ENCODE measurements at places on chromosomes 3 and 15.

GRCh38 chr3:64645243-64645642 lies 42.6 kb downstream of the ADAMTS9 start:
- DNase-seq = no peak

DNA sequence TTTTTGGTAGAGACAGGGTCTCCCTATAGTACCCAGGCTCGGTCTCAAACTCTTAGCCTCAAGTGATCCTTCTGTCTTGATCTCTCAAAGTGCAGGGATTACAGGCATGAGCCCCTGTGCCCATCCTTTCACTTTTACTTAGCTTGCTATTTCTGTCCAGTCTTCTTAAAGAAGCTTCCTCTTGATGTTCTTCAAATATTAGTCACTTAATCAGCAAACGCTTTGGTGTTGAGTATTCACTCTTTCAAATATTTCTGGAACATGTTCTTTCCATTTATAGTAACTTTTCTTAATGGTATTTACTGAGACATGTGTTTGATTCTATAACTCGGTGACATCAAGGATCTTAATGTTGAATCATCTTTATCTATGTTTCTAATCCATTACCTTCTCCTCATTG lies 122.1 kb downstream of the CNTN6 start:
- DNase-seq = no peak

DNA sequence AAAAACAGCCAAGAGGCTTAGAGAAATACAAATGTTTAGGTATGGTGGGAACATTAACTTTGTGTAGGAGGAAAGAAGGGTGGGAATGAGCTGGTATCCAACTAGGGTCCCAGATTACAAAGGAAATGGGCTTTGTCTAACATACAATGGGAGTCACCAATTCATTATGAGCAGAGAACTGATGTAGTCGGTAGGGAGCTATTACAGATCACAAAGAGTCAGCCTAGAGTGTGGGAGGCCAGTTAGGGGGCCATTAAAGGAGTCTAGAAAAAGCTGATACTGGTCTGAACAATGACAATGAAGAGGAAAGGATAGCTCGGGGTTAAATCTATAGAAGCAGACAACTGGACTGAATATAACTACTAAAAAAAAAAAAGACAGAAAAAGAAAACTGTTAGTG lies 15.5 kb downstream of the ANO10 start:
- DNase-seq = no peak

DNA sequence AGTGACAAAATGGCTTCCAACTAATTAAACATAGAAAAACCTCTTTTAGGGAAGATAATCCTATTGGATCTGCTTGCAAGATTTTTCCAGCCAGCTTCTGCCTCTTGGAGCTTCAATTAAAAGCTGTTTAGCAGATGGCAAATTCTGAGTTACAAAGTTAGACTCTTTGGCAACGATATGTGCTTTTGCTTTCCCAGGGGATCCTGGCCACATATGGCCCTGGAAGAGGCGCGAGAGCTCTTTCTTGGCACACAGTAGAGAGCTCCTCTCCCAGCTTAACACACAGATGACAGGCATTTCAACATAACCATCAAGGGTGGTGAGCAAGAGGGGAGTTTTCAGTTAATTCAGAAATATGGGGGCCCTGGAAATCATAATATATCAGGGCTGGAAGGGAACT lies 41.6 kb upstream of the GALNT15 start:
- peak; percentile 37 for DNase-seq

DNA sequence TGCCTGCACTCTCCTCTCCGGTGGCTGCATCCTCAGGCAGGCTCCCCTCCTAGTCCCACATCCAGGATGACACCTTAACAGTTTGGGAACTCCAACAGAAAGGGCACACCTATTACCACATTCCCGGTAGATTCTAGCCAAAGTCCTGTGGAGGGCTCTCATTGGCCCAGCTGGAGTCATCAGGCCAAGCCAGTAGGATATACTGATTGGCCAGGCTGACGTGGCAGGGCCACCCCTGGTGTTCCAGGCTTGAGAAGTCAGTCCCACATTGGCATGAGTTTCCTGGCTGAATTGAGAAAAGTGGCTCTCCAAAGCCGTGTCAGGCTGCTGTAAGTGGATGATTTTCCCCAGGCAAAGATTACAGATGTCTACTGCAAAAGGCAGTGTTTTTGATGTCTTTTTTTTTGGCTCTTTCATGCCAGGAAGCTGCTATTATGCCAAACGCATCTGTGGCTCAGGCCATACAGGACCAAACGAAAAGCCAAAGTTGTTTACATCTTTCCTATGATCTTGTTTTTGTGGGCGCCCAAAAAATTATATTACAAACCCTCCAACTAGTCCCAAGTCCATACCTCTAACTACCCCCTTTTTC lies 6.6 kb upstream of the BLM start:
- DNase-seq = peak; percentile 42

DNA sequence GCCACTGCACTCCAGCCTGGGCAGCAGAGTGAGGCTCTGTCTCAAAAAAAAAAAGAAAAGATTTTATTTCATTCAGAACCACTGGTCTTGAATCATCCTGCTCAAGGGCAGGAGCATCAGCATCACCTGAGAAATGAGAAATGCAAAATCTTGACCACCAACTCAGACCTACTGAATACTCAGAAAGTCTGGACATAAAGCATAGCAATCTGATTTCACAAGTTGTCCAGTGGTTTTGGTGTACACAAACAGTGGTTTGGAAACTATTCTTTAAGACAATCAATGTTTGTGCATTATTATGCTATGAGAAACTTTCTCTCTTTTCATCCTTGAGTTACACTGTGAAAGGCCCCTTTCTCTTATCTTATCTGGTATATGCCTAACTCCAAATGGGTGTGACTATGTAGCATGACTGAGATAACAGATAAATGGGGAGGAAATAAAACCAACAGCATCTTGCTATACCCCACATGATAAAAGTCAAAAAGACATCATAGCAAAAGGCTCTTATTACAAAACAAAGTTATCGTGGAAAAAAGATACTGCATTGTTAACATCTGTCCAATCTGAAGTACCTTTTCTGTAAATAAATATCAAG lies 174.2 kb upstream of the STT3B start:
- DNase-seq = no peak

DNA sequence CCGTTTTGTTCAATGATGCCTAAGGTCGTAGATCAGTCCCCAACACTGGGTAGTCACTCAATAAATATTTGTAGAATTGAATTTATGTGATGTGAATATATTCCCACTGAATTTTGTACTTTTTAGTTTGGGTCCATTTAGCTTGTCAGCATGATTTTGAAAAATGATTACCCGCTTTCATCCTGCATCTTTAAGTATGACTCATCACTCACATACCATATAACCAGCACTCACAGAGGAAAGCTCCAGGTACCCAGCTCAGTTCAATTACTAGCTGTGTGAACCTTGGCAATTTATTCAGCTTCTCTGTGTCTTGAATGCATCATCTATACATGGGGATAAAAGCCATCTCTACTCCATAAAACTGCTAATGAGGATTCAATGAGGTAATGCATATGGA lies 2.2 kb upstream of the MLF1 start:
- DNase-seq = peak; percentile 18

GRCh38 chr3:19526071-19526470 lies 377.8 kb downstream of the KCNH8 start:
- DNase-seq = no peak

- no peak for DNase-seq
These were observed 138.8 kb downstream of the ZBBX start for GRCh38 chr3:167241048-167241845.

DNA sequence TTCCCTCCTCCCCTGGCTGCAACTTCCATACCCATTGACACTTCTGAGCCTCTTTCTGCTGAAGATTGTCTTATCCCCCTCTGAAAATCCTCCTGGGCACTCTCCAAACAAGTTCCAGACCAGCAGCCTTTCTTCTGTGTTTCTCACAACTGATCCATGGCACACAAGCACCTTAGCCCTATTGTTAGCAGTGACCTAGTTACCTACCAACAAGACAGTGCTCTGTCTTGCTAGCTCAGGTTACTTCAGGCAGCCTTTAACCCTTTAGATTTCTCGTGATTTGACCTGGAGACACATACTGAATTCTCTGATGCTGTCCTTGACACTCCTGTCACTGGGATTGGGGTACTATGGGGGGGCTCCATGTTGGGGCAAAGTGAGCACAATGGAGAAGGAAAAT lies 82.1 kb downstream of the GTF2E1 start:
- no peak for DNase-seq

GRCh38 chr3:156332304-156332703 lies 211.9 kb downstream of the KCNAB1 start:
- DNase-seq = no peak

DNA sequence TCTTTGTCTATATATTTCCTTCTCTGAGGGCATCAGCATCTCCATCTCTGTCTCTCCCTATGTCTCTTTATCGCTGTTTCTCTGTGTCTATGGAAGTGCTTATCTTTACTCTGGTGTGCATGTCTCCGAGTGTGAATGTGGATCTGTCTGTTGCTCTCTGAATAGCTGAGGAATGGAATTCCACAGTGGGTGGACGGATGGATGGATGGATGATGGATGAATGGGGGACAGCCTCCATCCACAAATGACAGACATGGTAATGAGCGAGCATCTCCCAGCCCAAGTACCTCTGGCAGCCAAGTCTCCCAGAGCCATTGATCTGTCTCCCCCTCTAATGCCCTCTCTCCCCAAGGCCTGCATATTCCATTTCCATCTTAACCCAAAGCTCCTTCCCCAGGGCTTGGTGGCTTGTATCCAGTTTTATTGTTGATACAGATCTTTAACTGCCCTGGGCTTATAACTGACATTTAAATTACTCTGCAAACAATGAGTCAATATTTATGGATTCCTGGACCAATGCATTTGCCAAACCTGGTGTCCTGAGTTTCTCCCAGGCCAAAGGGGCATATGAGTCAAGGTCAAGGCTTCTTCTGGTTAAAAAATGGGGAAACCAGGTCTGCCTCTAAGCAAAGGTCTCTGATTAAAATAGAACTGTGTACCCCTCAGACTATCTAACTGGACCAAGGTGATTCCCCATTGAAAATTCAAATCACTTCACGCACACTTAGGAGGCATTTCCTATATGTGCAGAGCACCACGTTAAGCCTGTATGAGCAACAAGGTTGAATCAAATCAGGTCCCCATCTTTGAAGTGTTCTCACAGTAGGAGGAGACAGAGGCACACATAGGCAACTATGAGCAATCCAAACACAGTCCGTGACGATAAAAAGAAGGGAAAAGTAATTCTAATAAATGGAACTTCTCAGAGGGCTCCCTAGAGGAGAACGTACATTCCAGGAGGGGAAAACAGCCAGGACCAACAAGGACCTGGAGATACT lies 109.9 kb downstream of the TLE3 start:
- no peak for DNase-seq

- DNase-seq = no peak
These were observed 279.9 kb downstream of the EBLN2 start for GRCh38 chr3:73341272-73341935.

- no peak for DNase-seq
These were observed 443.8 kb upstream of the TGFBR2 start for GRCh38 chr3:30162579-30162978.

DNA sequence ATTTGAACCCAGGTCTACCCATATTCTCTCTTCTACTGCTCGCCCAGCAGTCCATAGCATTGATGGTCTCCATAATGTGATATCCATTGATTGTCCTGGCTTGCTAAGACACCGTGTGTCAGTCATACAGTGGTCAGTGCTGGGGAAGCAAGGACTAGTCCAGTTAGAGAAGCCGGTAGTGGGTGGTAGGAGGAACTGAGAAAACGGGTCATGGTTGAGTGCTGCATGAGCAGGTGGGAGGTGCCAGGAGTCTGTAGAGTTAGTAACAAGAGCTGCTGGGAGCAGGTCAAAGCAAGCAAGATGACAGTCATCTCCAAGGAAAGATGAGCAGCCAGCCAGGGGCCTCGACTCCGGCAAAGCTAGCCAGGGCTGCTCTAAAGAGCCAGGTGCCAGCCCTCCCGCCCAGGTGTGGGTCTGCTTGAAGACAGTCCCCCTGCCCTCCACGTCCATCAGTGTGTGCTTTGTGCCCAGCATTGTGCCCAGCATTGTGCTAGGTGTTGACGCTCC lies 29.5 kb upstream of the USP3 start:
- DNase-seq = no peak

- DNase-seq = peak; percentile 78
These were observed at the start of gene EFCAB12 for GRCh38 chr3:129428376-129429079. Gene EFCAB12 (minus strand): TSS chr3:129428636. CDS start chr3:129428488, 148 bp downstream.

DNA sequence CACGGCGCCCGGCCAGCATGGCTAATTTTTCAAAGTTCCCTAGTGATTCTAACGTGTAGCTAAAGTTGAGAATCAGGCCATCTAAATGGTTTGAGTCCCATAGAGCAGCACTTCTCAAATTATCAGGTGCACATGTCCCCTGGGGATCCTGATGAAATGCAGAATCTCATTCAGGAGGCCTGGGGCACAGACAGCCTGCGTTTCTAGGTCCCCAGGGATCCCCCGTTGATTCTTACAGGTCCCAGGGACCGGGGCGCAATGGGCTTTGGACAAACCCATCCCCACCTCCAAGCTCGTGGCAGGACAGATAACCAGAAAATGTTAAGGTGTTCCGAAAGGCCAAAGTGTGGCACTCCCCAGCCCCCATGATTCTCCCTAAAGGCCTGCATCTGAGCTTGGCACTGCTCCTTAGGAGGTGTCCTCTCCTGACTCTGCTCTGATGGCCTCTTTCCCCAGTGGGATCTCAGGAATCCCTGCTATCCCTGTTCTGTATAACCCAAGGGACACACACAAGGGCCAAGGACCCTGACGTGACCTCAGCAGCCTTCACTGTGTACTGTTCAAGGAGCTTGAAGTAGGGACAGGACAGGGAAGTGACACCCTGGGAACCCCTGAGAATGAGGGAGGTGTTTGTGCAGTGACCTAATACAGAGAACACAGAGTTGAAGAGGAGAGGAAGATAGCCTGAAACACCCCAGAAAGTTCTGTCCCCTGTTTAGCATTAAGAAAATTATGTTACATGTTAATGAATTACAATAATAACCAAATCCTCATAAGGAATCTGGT lies 8.0 kb downstream of the LRRK1 start:
- DNase-seq = no peak

DNA sequence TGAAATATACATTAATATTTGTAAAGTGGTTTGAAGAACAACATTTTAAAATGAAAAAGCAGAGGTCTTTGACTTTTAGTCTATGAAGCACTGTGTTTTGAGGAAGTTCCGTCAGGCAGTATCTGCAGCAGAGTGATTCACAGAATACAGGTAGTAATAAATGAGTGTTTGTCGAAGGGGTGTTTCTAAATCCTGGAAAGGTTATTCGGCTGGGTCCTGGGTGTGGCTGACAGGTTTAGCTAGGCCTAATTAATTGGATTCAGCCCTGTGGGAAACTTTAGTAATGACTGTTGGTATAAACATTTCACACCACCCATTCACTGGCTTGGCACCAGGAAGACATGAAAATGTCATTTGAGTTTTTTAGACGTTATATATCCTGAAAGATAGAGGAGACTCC lies 51.3 kb downstream of the TIPARP start:
- peak; percentile 14 for DNase-seq

DNA sequence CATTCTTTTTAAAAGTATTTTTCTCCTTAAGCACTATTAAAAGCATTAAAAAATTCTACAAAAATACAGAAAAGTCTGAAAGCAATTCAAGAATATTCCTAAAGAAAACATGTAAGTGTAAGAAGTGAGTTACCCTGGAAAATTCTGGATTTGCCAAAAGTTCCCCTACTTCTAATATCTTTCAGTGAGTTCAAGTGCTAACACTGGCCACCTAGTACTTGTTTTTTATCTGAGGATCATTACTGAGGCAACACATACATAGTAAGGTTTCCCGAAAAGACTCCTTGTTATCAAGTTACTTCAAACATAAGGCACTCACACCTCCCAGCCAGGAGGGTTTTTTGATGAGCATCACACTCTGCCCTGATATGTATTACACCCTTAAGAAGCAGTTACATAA lies 158.4 kb downstream of the TIGIT start:
- no peak for DNase-seq

GRCh38 chr3:111862974-111863373 lies 3.9 kb downstream of the PHLDB2 start:
- no peak for DNase-seq

GRCh38 chr15:91243826-91244225 lies 143.8 kb downstream of the SV2B start:
- peak; percentile 21 for DNase-seq

Measured in MCF 10A (cell line).